ENCODE measurements at places on chromosomes 2 and 18.

DNA sequence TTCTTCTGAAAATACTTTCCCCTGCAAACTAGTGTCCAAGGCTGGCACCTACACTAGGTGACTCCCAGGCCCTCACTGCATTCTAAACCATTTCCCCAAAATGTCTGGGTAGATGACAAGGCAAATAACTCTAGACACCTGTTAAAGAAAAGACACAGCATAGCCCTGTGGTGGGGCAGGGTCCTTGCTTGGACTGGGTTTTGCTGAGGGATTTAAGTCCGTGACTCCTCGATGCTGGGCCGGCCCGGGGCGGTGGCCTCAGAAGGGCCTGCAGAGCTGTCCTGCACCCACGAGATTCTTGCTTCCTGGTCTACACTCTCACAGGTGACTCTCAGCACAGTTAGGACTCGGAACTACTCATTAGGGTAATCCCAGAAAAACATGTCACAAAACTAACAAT, 55.2 kb downstream of the MBP start:
- no peak for DNase-seq

- DNase-seq, result no peak
These were observed 546.0 kb downstream of the ZNF804A start for GRCh38 chr2:185144159-185144919.

GRCh38 chr2:27291865-27292264, 9.6 kb downstream of the TRIM54 start:
- DNase-seq, result no peak

DNA sequence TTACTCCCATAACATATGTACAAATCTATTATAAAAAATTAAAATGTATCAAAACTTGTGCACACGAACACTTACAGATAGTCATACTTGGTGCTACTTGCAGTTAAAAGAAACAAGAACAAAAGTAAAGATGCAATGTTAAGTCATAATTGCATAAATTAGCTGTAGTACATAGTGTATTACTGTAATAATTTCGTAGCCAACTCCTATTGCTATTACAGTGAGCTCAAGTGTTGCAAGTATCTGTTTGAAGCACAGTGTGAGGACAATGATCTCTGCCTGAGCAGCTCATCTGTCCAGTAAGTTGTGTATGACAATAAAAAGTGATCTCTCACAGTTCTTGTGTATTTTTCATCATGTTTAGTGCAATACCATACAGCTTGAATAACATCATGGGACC, 7.5 kb upstream of the SERPINB13 start:
- DNase-seq, result no peak

DNA sequence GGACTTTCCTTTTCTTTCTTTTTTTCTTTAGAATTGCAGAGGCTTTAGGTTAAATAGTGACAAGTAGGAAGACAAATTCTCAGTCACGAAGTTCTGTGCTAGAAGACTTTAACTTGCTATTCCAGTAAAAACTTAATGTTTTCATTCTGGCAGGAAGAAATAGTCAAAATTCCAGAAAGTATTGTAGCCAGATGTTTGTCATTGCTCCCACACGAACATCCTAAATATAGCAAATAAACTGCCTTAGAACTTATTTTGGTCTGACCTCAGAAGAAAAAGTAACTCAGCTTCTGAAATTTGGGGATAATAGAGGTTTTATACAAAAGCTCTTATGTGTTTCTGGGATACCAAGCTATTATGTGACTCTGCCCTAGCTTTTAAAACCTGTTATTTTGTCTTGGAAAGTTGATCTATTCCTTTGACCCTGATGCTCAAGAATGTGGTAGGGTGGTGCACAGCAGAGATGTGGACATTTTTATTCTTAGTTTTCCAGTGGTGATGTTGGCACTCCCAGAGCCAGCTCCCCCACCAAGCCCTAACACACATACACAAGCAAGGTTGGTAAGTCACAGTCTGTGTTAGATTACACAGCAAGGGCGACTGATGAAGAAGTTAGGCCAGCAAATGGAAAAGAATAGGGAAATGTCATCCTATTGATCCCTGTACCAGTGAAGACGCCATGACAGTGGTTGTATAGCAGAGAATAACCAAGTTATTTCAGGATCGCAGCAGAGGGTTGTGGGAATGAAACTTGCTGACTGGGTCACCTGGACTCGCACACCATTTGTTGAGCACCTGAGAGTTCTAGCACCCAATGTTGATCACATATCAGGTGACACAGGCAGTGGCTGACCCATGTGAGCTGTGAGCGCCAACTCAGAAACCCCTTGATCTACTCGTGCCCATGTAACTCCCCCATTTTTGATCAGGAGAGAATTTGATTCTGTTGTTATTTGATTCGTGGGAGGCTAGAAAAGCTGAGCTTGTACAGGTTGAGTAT, 23.7 kb downstream of the FARP2 start:
- no peak for DNase-seq

DNA sequence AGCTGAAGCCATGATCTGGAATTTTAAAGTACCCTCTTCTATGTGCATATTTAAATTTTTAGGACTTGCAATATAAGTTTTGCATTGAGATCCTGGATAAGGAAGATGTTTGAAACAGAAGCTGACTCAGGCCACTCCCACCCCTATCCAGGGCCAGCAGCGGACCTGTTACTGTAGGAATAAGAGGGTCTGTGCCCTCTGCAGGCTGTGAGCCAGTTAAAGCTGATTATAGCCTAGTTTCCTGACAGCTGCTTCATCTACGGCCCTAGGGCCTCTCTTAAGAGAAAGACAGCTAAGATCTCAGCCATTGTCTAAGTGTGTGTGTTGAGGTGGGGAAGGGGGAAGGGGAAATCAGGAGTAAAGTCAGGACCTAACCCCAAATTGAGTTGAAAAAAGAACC, 234.0 kb downstream of the HAUS1 start:
- no peak for DNase-seq

GRCh38 chr2:152549423-152549822, 167.8 kb downstream of the PRPF40A start:
- DNase-seq, result no peak

- DNase-seq, result no peak
These were observed 10.7 kb downstream of the ZEB2 start for GRCh38 chr2:144509001-144509878.

- DNase-seq, result no peak
These were observed 39.7 kb upstream of the CWC22 start for GRCh38 chr2:180046776-180047175.

- DNase-seq, result no peak
These were observed 2.5 kb upstream of the MAT2A start for GRCh38 chr2:85536479-85536878.

GRCh38 chr18:48931680-48932461, 18.9 kb downstream of the SMAD7 start:
- peak; percentile 85 for DNase-seq

DNA sequence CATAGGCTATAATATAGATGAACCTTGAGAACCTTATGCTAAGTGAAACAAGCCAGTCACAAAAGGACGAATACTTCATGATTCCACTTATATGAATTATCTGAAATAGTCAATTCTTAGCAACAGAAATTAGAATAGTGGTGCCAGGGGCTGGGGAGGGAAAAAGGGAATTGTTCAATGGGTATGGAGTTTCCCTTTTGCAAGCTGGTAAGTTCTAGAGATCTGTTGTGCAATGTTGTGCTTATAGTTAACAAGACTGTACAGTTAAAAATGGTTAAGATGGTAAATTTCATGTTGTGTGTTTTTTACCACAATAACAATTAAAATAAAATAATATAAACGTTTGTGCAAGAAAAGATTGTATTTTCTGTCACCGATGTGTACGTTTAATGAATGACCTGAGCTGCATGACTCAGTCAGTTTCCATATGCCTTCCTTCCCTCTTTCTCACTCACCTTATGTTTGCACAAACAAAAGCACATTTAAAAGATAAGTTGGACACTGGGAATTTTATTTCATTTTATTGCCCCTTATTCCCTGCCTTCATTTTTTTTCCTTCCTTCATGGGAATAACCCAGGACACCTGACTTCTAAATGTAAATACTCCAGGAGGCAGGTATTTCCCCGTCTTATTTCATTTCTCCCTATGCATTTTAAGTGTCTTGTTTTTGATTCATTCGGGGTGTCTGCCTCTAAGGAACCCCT, 143.7 kb upstream of the TTC39C start:
- DNase-seq, result no peak

DNA sequence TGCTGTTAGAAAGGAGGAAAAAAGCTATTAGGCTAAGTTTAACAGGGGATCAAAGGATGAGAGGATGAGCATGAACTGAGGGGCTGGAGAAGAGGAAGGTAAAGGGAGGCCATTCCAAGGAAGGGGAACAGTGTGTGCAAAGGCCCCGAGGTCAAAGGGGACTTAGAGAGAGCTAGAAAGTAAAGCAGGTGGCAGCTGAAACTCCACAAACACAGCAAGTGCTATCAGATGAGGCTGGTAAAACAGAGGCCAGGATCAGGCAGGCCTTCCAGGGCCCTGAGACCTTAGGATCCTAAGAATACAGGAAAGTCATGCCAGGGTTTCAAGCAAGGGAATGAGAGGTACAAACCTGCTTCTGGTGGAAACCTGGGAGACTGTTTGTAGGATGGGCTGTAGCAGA, 5.8 kb downstream of the HDAC4 start:
- no peak for DNase-seq

DNA sequence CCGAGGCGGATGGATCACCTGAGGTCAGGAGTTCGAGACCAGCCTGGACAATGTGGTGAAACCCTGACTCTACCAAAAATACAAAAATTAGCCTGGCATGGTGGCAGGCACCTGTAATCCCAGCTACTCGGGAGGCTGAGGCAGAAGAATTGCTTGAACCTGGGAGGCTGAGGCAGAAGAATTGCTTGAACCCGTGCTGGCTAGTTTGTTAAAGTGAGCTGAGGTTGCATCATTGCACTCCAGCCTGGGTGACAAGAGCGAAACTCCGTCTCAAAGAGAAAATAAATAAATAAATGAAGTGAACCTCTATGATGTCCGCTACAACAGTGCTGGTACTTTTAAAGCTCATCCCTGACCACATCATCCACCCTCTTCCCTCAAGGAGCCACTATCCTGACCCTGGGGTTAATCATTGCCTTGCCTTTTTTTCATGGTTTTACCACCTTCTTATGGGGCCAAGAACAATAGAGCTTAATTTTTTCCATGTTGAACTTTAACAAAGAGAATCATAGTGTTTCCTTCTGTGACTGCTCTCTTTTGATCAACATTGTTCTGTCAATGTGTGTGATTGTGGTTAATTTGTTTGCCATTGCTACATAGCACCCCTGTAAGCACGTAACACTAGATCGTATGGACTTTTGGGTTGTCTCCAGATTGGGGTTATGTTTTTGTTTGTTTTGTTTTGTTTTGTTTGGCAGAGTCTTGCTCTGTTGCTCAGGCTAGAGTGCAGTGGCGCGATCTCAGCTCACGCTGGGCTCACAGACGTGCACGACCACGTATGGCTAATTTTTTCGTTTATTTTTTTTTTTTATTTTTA, 17.1 kb upstream of the ATRAID start:
- DNase-seq, result no peak

DNA sequence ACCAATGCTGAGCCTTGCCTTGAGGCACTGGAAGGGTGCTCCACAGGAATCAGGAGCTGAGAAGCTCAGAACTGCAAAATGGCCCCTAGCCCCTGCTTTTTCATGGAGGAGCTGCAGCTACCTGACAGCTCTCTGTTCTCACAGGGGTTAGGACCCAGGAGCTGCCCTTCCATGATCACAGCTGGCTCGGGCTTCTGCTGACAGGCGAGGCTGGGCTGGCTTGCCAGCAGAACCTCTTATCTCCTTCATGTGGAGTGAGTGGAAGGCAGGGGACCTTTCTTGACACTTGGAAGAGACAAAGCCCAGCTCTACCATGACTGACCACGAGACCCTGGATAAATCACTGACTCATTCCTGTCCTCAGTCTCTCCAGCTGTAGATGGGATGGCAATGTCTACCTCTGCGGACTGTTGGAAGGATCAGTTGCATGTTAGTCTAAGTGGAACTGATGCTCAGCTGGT, 113.4 kb downstream of the CAPN13 start:
- no peak for DNase-seq

- no peak for DNase-seq
These were observed 451.3 kb upstream of the VWC2L start for GRCh38 chr2:213959589-213959988.

- DNase-seq, result no peak
These were observed 292.7 kb downstream of the BCL11A start for GRCh38 chr2:60260639-60261296.

- no peak for DNase-seq
These were observed 512.9 kb downstream of the LRRTM4 start for GRCh38 chr2:77009307-77009706.

GRCh38 chr18:76412818-76413565, 82.0 kb downstream of the ZNF516 start:
- DNase-seq, result no peak

GRCh38 chr2:173457366-173457765, 102.7 kb downstream of the CDCA7 start:
- no peak for DNase-seq

- DNase-seq, result no peak
These were observed 29.0 kb upstream of the CFAP36 start for GRCh38 chr2:55490554-55490953.

- DNase-seq, result no peak
These were observed 16.3 kb downstream of the TEX51 start for GRCh38 chr2:126914811-126915500.

- DNase-seq, result no peak
These were observed 353.6 kb upstream of the FANCL start for GRCh38 chr2:58594762-58595161.

DNA sequence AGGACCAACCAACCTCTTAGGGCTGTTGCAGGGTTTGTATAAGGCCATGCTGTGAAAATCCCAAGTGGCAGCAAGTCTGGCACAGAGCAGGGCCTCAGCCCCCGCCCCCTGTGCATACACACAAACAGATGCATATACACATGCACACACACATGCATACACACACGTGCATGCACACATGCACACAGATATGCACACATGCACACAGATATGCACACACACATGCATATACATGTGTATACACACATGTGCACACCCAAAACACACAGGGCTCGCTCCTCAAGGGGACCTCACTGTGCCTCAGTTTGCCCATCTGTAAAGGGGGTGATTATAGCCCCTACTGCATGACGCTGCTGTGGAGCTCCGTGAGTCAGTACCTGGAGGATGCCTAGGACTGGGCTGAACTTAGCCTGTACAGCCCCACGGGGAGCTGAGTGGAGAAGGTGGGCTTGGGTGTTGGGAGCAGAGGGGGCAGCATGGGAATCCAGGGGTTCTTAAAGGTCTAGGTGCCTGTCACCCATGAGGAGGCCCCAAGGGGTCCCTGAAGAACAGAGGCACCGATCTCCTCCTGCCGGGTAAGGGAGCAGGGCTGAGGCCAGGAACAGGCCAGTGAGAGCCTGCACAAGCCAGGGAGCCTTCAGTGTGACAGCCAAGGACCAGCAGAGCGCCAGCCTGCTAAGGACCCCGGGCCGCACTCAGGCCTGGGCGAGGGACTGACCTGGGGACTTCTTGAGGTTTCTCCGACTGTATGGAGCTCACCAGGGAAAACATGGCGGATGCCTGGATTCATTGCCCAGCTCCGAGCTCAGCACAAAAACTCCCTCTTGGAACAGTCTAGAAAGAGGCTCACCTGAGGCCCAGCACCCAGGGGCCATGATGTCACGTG, 24.0 kb upstream of the ALPI start:
- no peak for DNase-seq

GRCh38 chr2:7878786-7879482, 802.9 kb upstream of the ID2 start:
- DNase-seq, result no peak

GRCh38 chr2:75381032-75381431, 179.7 kb downstream of the EVA1A start:
- DNase-seq, result no peak

- DNase-seq, result no peak
These were observed 860 bp upstream of the CD8A start for GRCh38 chr2:86791573-86791972.

Measured in activated CD4-positive, alpha-beta T cell treated with anti-CD3 and anti-CD28 coated beads, Interleukin-2, Interleukin-6, amounts not matched to agents 100 ng/mL and 50 ng/mL, durations not matched to agents 16 hours and 8 hours (primary cell).